Inflammatory macrophage treated with lipopolysaccharide for 4 hours (primary cell): ENCODE measurements at places on chromosomes 2 and 18.
A peak's percentile ranks its signal among the peaks of the same experiment; 100 is the strongest.

- DNase-seq, result no peak
These were observed 1093.9 kb downstream of the CBLN2 start for GRCh38 chr18:71450257-71450656.

- DNase-seq, result peak; percentile 33
These were observed 12.1 kb upstream of the SRSF7 start for GRCh38 chr2:38763228-38763627.

DNA sequence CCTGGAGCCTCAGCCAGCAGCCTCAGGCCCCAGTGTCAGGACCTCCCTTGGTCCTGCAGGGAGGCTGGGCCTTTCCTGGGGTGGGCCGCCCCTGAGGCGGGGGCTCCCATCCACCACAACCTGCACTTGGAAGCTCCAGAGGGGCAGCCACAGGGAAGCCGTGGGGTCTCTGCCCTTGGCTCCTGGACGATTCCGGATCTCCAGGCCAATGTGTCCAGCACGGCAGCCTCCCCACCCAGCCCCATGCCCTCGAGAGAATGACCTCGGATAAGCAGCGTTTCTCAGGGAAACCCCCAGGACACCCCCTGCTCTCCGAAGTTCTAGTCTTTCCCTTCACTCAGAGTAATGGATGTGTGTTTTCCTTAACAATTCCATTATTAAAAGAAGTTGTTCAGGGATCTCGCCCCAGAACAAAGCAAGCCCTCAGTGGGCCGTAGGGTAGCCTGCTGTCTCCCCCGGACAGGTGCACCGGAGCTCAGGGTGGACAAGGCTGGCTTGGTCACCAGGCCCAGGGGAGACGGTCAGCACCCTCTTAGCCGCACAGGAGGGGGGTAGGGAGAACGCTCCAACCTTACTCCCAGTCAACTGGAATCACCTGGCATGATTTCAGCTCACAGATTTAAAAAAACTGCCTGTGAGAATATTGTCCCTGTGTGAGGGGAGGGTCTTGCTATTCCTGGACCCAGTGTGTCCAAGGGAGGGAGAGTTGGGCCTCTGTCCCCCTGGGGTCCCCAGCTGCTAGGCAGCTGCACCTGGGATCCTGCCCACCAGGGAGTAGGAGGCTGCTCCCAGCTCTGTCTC lies 72.2 kb upstream of the OTOS start:
- no peak for DNase-seq

- no peak for DNase-seq
These were observed 102.8 kb upstream of the ZNF521 start for GRCh38 chr18:25454730-25455129.

GRCh38 chr2:11562011-11562410 lies 28.2 kb downstream of the GREB1 start:
- no peak for DNase-seq
